ENCODE measurements at places on chromosomes 3 and 15. TPM values are rescaled to one million over a fixed set of nuclear protein-coding genes. Genes with fewer than 3 reads are reported as not detected.

Gene FOXB1
- 0.16 TPM for total RNA-seq

DNA sequence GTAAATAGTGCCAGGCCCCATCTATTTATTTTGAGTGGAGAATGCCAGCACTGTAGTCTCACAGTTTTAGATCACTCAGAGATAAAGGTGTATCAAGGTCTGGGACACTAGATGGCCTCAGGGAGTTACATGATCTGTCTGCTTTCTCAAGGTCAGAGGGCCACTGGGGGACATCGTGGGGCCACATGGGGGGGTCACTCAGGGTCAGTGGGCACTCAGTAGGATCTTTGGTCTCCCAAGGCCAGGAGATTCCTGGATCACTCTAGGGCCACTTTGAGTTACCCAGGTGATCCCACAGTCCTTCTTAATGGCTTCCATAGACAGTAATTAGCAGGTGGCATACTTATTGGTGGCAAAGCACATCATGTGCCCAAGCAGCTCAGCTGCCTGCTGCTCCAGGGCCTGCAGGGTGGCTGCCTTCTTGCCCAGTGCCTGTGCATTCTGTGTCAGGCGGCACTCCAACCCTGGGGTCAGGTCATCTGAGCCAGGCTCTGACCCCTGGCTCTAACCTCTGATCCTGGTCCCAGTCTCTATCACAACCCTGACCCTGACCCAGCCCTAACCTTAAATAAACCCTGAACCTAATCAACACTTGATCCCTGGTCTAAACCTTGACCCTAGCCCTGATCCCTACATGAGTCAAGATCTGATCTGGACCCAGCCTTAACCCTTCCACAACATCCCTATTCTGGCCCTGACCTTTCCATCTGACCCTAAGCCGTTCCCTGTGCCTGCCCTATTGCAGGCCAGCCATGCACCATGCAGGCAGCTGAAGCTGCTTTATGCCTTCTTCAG, 1.8 kb upstream of the LAMB2 start:
- no peak for DNase-seq

- no peak for DNase-seq
These were observed 265.2 kb downstream of the UACA start for GRCh38 chr15:70498096-70498626.

Gene EOMES
- 1.7 TPM for total RNA-seq

Gene HIGD2B
- total RNA-seq = 0.68 TPM

DNA sequence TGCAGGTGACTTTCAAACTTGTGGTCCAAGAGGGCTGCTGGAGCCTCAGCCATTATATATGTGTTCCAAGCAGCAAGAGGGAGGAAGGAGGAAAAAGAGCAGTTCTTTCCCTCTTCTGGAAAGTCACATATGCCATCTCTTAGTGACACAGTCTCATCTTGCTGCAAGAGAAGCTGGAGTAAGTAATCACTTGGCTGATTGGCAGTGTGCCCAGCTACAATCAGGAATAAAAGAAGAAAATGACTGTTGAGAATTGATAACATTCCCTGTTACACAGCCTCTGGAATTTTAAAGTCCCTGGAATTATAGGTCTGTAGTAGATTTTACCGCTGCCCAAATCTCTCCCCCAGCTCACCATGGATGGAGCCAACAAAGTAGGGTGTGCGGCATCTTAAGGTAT, 31.4 kb upstream of the LYZL4 start:
- no peak for DNase-seq

DNA sequence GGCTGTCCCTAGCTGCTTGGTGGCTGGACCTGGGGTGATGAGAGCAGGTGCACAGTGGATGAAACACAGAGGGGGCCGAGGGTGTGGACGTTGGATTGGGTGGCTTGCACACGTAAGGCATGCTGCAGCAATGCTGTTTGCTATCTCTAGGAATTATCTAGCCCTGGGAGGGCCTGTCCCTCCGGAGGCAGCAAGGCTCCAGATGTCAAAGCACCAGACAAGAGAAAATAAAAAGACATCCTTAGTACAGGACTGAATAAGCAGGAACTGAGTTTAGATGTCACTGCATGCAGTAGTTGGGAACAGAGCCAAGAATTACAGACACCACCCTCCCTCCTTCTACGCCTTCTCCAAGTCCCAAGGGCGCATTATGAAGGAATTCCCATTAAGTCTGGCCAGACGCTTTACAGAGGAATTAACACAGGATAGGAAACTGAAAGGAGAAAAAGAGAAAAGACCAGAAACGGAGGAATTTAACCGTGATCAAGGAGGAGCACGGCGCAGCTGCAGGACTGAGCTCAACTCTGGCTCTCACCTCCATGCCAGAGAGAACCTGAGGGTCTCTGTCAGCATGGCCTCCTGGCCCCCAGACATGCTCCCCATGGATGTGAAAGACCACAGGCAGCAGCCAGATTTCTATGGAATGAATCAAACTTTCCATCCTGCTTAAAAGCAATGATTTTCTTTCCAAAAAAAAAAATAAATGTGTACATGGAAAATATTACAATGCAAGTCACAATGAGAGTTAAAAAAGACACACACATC, 13.8 kb downstream of the ATP10A start:
- no peak for DNase-seq

DNA sequence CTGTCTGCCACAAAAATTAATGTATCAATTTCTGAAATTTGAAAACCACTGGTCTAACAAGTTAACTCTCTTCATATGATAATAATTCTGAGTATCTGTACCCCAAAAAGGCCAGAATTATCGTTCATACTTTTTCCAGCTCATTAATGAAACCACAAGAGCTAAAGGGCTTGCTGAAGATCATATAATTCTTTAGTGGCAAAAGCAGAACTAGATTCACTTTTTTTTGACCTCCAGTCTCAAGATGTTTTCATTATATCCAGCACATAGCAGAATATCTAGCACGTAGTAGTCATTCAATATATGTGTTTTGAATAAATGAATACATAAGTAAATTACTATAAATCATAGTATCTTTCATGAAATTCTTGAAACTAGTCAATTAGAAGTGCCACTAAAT, 246.7 kb upstream of the KCNH8 start:
- no peak for DNase-seq

Gene AKAP13
- 105 TPM for total RNA-seq

DNA sequence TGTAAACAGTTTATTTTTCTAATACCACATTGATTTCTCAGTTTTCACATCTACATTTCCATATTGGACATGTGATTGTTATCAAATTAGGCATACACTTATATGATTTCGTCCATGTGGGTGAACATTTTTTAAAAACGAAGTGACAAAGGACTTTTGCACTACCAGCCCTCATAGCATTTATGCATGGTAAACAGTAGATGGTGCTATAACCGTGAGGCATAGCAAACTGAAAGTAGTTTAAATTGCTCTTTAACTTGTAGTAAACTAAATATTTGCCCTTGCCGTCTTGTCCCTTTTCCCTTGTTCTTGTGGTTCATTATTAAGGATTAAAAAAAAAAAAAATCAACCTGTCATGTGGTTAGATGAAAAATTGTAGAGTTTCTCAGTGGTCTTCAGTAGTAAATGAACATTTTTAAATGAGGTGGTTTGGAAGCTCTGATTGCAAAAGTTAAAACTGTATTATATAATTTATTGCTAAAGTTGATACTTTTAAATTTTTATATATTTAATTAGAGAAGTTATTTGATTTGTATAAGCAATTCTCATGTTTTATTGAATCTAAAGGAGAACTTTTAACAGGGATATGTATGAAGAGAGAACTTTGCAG, 24.0 kb downstream of the STX19 start:
- DNase-seq = no peak

Gene TMOD2
- 2.8 TPM for total RNA-seq

- no peak for DNase-seq
These were observed 44.5 kb upstream of the C3orf80 start for GRCh38 chr3:160180581-160181216.

Gene C3orf70
- not detected for total RNA-seq

DNA sequence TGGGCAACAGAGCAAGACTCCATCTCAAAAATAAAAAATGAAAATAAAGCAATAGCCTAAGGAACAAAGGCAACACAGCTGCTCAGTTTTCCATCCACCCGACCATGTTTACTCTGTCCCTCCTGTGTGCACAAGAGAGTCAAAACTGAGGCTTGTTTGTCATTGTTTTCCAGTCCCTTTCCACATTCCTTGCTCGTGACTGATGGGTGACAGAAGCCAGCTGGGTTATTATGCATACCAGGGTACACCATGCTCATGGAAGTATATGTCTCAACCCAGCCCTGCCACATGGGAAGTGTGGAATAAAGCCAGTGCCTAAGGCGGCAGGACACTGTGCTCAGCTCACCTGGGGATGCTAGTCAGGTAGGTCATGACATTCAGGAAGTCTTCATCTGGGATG, 49.5 kb downstream of the MCF2L2 start:
- no peak for DNase-seq

Gene ZNF80
- total RNA-seq = 0.71 TPM

DNA sequence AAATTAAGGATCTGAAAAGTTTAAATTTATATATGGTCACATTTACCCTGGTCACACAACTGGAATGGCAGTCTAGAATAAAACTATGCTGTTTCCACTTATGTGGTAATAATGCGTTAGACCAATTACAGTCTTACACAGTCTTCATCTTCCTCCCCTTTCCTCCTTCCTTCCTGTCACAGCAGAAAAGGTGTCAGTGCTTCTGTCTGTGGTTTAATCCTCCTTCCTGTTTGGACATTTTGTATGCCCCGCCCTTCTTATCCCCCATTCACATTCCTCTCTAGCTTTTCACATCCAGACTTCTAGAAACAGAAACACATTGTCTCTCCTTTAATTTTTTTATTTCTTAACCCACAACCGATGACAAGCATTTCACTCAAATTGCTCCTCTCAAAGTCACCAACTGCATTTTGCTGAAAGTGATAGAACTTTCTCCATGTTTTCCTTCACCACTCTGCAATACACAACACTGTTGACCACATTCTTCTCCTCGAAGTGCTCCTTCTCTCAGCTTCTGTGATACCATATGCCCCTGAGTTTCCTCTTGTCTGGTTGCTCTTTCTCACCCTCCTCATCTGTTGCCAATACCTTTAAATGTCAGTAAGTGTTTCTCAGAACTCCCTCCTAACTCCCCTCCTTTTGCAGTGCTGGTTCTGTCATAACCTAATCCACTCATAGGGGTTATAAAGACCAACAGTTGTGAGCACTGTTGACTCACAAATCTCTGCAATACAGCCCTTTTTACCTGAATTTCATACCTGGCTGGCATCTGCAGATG, 271.6 kb downstream of the UBE2E2 start:
- no peak for DNase-seq

Gene CLDN1
- total RNA-seq = 11.4 TPM

- no peak for DNase-seq
These were observed 2.9 kb downstream of the NR2C2 start for GRCh38 chr3:14950274-14950673.

Gene TNFAIP8L3
- not detected for total RNA-seq

Gene GPR149
- not detected for total RNA-seq

- DNase-seq = no peak
These were observed 68.8 kb upstream of the ATP2B2 start for GRCh38 chr3:10574101-10574620.

GRCh38 chr3:139463466-139463865, 12.8 kb downstream of the RBP2 start:
- DNase-seq = no peak

- no peak for DNase-seq
These were observed 123.9 kb downstream of the ANO10 start for GRCh38 chr3:43497905-43498365.

- DNase-seq = peak; percentile 21
These were observed 6.7 kb downstream of the NANOGP8 start for GRCh38 chr15:35078221-35078915.

DNA sequence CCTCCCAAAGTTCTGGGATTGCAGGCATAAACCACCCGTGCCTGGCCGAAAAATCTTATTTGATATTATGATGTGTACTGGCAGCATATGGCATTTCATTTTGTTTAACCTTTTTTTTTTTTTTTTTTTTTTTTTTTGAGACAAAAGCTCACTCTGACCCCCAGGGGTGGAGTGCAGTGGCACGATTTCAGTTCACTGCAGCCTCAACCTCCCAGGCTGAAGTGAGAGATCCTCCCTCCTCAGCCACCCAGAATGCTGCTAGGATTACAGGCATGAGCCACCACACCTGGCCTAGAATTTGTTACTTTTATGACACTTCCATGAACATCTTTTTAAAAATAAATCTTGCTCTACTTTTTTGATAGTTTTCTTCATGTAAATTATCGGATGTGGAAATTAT, 12.0 kb downstream of the TERB2 start:
- no peak for DNase-seq

Gene VILL
- 13.8 TPM for total RNA-seq

DNA sequence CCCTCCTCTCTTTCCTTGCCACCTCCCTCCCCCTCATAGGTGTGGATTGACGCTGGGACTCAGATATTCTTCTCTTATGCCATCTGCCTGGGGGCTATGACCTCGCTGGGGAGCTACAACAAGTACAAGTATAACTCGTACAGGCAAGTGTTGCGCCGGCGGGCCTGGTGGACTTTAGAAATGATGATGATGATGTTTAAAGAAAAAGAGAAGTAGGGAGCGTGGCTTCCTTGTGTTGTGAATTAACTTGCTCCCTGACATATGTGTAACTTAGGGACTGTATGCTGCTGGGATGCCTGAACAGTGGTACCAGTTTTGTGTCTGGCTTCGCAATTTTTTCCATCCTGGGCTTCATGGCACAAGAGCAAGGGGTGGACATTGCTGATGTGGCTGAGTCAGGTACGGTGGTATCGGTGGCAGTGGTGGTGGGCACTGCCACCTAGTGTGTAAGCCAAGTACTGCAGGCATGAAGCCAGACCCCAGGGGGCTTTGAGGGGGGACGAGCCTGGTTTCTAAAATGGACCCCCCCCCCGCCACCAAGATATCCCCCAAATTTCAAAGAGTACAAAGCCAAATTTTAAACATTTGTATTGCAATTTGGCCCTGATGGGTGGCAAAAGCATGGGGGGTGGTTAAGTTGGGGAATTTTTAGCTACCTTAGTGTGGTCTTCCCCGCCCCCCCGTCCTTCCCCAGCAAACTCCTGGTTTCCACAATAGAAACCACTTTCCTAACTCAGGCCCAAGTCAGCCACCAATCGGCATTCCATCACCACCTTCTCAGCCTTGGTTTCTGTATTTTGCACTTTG, 65.6 kb downstream of the SLC6A6 start:
- DNase-seq = no peak

DNA sequence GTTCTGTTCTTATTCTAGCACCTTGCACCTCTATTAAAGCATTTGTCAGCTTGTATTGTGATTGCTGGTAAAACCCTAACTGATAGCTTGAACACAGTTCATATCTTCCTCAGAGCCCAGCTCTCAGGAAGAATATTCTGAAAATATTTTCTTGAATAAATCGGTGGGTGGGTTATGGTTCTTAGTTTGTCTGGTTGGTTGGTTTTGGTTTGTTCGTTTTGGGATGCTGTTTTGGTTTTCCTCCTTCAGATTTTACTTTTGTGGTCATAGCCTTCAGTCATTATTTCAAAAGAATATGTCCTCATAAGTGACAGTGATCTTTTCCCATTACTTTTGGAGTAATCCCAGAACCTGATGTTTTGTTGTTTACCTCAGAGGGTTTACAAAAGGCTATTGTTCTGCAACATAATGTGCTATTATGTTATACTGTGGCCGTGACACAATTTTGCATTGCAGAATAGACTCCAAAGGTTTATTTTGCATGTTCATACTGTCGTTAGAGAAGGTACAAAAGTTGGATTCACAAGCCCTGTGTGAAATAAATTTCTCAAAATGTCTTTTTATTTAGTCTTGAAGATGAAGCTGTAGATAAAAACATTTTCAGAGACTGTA, 2.7 kb upstream of the TMEM87A start:
- DNase-seq = no peak

Gene LXN
- 15.2 TPM for total RNA-seq

- no peak for DNase-seq
These were observed 100.0 kb downstream of the ZMAT3 start for GRCh38 chr3:178971614-178972013.
